Right forelimb (tissue), 1 donor: ENCODE measurements at places on chromosomes 13 and 19.

DNA sequence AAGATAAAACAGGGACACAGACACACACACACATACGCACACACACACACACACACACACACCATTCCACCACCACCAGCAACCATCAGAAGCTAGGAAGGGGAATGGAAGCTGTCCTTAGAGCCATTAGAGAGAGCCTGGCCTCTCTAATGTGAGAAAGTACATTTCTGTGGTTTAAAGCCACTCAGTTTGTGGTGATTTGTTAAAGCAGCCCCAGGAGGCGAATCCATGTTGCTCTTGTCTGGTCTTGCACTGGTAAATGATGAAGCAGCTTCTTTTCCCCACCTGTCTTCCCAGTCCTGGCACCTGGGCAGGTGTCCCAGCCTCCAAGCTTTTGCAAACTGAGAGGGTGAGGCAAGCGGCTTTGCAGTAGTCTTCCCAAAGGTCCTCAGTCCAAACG lies 118.9 kb upstream of the KL start:
- DNase-seq = no peak

- no peak for DNase-seq
Measured at GRCh38 chr19:8473648-8474476, 28.6 kb downstream of the PRAM1 start.

GRCh38 chr13:111031531-111031961 lies 83.6 kb upstream of the ARHGEF7 start:
- no peak for DNase-seq

DNA sequence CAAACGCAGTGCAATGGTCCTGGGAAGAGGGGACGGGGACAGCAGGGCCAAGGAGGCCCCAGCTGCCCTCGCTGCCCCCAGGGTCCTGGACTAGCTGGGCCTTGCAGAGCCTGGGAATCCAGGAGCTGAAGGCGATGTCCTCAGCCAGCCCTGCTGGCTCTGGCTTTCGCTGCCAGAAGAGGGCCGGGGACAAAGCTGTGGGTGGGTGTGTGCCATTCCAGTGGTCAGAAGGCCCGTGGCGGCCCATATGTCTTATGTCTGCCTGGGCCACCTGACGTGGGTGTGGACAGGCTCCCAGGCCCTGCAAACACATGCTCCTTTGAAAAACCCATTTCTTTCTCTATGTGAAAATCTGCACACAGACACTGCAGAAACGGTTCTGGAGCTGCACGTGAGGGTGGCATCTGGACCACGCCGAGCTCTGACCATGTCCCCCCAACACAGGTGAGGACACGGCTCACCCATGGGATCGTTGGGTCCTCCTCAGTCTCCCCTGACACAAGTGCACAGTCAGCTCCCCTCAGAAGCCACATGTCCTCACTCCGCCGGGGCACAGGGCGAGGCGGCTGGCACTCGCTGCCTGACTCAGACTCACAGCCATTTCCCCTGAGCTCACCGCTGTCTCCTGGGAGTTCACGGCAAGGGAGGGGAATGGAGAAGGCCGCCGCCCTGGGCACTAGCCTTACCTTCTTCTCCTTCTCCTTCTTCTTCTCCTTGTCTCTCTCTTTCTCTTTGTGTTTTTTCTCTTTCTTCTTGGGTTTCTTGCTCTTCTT lies 16.9 kb downstream of the IZUMO4 start:
- DNase-seq = no peak

DNA sequence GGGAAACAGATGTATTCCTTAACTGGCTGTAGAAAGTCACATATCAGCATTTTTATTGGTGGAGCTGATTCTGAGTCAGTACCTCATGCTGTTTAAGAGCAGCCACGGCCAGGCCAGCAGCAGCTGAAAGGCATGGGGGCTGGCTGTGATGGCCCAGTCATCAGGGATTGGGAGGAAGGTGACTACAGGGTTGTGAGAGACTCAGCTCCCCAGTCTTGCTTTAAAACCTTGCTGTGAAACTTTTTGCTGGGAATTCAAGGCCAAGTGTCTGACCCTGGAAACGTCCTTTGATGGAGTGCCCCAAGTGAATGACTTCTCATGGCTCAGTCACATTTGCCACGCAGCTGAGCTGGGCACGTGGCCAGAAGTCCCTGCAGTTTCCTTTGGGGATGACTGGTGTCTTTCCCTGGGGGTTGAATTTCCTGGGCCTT lies 39.1 kb upstream of the RNF113B start:
- DNase-seq = no peak

GRCh38 chr19:50932018-50932689 lies 20.7 kb downstream of the KLK5 start:
- no peak for DNase-seq

DNA sequence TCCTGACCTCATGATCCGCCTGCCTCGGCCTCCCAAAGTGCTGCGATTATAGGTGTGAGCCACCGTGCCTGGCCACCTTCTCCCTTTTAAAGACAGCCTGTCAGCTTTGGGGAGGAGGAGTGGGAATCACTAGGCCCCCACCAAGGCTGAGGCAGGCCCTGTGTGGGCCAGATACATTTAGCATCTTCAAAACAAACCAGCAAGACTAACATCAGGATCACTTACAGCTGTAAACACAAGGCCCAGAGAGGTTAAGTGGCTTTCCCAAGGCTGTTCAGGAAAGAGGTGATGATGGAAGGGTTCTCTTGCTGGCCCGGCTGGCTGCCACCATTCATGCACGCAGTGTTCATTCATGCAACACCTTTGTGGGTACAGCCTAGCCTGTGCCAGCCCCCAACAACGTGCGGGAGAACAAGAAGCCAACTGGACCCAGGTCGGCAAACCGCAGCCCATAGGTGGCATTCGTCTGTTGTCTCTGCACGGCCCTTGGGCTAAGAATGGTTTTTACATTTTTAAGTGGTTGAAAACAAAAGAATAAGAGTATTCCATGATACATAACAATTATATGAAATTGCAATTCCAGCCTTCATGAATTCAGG lies 23.0 kb downstream of the IER2 start:
- DNase-seq = no peak

DNA sequence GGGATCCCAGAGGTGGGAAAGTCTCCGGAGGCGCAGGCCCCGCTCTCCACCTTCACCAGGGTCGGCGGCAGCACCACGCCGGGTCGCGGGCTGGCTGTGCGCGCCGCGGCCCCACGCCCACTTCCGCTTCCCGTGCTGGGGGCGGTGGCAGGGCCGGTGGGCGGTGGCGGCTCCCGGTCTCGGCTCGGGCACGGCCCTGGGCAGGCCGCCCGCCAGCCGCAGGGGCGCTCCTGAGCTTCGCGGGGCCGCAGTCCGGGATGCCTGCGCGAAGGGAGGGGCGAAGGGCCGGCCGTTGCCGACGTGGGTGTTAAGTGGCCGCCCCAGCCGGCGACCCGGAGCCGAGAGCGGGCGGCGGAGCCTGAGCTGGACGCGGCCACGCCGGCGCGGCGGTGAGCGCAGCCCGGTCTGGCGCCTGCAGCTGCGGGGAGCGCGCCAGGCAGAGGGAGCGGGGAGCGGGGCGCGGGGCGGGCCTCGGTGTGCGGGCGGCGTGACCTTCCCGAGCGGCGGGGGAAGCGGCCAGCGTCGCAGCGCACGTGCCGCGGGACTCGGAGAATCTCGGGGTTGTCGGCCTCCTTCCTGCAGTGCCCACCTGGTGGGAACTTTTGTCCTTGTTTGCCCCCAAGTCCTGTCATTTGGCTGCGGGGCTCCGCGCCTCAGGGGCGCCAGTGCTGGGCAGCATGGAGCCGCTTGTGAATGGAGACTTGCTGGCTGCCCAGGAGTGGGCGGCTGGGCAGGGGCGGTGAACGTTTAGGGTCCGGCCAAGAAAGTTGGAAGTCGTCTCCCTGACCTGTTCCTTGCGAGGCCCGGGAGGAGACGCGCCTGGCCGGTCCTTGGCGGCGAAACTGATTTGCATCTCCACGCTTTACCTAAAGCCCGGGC lies at the start of gene SLC25A15:
Gene SLC25A15 (plus strand): TSS at position 337 of the 879 bp plus-strand sequence. CDS start 3,616 bp downstream, outside the sequence.
- DNase-seq = peak; percentile 82

GRCh38 chr13:30341815-30342570 lies 34.6 kb upstream of the KATNAL1 start:
- DNase-seq = peak; percentile 89

DNA sequence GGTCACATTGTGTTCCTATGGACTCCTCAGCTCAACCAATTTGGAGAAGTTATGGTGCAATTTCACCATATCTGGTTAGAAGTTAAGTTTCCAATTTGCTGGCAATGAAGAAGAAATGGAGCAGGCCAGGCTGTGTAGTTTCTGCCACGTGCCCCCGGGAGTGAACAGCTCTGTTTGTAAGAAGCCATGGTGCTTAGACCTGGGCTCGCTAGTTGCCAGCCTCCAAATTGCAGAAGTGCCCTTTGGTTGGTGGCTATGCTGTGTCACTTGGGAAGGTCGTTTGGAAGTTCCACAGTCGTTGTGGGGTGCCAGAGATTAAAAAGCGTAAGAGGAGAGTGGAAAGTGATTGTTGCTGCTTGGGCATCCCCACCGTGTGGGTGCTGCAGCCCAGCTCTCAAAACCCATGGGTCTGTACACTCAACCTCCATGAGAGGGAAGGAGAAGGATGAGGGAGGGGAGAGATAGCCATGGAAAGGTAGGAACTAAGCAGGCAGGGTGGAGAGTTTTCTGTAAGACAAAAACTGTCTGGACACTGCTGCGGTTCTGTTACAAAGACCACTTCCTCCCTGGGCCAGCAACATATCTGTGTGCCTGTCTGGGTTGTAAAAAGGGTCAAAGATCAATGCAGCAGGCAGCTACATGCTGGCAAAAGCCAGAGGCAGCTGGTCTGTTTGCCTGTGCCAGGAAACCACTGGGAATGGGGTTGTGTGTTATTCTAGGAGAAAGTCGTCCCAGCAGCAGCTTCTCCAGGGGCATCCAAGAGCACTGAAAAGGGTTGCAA lies 10.8 kb downstream of the ALOX5AP start:
- DNase-seq = no peak

- DNase-seq = no peak
Measured at GRCh38 chr19:14113762-14114414, 3.7 kb downstream of the PRKACA start.

- DNase-seq = no peak
Measured at GRCh38 chr13:46560778-46561177, 7.8 kb downstream of the LRCH1 start.

GRCh38 chr13:97559981-97560380 lies 126.0 kb downstream of the RAP2A start:
- no peak for DNase-seq

DNA sequence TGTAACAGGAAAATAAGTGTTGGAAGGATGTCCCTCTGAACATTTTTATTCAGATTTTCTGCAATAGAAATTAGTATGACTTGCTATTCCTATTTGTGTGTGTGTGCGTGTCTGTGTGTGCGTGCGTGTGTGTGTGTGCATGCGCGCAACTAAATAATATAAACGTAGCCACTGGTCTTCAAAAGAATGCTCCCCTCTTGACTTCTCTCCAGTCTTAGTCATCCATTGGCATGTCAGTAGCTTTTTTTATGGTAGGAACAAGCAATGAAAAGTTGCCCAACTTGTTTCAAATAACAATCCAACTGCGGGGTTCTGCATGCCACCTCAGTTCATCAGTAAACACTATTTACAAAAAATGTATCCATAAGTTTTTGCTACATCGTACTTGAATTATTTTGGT lies 249.6 kb downstream of the GPC6 start:
- no peak for DNase-seq

DNA sequence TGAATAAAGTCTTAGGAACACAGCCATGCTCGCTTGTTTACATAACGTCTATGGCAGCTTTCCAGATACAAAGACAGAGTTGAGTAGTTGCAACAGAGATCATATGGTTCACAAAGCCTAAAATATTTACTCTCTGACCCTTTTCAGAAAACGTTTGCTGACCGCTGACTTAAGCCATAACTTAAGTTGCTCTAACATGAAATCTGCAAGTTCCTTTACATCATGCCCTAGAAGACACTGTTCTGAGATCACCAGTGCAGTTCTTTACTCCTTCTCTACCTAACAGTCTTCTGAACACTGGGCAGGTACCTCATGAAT lies 166.4 kb downstream of the DCLK1 start:
- no peak for DNase-seq

- no peak for DNase-seq
Measured at GRCh38 chr19:30083701-30084156, 141.7 kb downstream of the URI1 start.

GRCh38 chr13:88937384-88937783 lies 1266.2 kb downstream of the SLITRK5 start:
- no peak for DNase-seq

DNA sequence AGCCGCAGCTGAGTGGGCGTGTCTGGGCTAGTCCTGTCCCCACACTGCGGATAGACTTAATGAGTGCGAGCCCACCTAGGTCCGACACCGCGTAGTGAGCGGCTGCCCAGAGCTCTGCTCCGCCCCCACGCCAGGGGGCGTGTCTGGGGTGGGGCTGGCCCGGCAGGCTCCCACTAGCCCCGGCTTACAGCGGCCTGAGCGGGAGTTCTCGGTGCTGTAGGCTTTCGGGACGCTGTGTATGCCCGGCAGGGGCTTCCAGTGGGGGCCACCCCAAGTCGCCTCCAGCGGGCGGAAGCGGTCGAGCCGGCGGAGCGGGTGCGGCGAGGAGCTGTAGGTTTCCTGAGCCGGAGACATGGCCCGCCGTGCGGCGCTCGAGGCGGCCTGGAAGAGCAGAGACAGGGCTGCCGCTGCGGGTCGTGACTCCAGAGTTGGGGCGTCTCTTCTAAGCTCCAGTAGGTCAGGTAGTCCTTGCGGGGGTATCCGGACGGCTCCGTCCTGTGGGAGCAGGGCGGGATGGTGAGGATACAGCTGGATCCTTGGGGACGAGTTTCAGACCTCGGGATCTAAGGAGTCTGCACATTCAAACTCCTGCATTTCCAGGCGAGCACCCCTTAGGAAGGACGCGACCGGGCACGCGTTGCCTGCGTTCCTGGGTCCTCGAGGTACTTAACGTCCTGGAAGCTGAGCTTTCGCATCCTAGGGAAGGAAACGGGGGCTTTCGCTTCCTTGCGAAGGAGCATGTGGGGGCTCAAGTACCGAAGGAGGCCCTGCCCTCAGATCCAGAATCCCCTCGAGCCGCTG lies 1.2 kb downstream of the CGB7 start:
- no peak for DNase-seq

DNA sequence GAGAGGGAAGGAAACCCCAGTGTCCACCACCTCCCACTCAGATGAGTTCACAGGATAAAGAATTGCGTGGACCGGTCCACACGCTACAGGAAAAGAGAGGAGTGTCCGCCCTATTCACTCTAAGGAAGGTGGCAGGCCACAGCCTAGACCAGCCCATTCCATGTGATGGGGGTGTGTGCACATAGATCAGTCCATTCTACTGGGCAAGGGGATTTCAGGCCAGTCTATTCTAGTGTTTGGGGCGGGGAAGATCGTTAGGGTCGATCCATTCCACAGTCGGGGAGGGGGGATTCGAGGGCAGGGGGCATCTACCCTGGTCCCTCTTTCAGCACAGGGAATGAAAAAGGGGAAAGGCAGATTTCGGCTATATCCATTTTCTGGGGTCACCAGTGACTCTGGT lies 7.8 kb downstream of the FIZ1 start:
- no peak for DNase-seq
